Fibroblast of skin of scalp (primary cell): ENCODE measurements at places on chromosomes 13 and 19.

DNA sequence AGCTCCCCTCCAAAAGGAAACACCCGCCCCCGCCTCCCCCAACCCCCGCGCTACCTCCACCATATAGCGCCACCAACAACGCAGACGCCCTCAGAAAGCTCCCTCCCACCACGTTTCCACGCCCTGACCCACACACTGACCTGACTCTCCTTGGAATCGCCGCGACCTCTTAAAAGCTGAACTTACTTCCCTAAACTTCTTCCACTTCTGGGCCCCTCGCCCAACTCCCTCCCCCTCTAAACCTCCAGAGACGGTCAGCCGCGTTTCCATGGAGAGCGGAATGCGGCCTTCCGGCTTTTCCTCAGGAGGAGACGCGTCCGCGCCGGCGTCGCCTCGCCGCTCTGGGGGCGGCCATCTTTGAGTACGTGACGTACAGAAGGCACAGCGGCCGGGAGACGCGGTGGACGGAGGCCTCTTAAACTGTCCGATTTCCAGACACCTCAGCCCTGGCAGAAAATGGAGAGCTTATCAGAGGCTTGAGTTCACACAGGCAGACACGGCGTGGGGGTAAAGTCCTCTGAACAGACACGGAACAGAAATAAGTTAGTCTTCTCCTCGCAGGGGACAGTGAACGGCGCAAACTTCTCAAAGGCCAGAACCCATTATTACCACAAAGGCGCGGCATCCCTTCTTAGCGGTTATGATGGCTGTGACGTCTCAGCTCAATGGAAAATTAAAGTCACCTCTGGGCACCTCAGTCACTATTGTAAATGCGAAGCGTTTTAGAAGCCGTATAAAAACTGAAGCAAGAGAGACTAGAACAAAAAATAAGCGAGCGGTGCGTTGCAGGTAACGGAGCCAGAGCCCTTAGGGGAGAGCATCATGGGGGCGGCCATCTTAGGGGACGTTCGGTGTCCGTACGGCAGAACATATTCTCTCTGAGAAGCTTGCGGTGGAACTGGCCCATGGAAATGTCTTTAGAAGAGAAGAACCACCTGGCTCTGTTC, at the start of gene ZNF432:
Gene ZNF432, minus strand, starts transcription at position 284 of the 947 bp plus-strand sequence. CDS start 1,970 bp downstream, outside the sequence.
- DNase-seq, result peak; percentile 94

GRCh38 chr13:100179276-100179675, 90.4 kb downstream of the PCCA start:
- DNase-seq, result no peak

- DNase-seq, result no peak
Measured at GRCh38 chr19:41708481-41708880, at the start of gene CEACAM5. Gene CEACAM5 (plus strand): TSS chr19:41708626. CDS start chr19:41708732, 106 bp downstream.

- no peak for DNase-seq
Measured at GRCh38 chr19:29285878-29286277, 72.9 kb upstream of the UQCRFS1 start.

- DNase-seq, result no peak
Measured at GRCh38 chr19:29660835-29661234, 4.4 kb upstream of the PLEKHF1 start.
